ENCODE measurements at places on chromosomes 3 and 15.

DNA sequence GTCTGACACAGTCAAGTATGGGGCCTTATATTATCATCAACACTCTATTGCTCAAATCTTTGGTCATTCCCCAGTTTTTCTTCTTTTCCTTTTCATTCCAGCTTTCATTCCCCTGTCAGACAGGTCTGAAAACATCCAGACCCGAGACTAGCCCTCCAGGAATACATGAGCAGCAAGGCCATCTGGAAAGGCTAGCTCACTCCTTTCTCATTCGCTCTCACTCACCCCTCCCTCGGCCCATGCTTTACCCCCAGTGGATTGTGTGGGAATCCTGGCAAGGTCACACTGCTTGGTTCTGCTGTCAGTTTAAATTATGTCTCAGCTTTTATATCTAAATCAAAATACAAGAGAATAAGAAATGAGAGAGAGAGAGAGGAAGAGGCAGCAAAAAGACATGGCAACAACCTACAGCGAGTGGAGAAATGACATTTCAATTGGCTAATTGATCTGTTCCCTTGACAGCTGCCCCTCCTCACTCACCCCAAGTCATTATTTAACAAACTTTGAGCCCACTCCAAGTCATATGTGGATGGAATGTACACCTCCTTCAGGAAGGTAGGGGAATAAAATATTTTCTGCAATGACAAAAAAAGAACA, 962.2 kb downstream of the TUSC7 start:
- no peak for DNase-seq

DNA sequence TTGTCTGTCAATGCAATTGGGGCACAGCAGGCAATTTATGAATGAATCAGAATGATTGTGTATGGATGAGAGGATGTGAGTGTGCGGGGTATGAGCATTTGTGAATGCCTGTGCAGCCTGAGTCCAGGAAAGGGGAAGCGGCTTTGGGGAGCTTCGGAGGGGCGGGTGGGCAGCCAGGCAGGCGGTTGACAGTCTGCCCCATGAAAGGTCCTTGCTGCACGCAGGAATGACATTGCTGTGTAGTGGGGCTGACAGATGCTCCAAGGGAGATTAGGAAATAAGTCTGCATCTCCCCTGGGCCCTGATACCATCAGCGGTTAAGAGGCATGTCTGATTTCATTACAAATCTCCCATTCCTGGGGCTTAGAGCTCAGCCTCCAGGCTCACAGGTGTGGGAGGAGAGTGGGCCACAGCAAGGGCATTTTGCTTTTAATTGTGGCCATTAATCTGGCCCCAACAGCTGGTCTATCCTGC, 26.4 kb upstream of the TSPAN3 start:
- DNase-seq = no peak

DNA sequence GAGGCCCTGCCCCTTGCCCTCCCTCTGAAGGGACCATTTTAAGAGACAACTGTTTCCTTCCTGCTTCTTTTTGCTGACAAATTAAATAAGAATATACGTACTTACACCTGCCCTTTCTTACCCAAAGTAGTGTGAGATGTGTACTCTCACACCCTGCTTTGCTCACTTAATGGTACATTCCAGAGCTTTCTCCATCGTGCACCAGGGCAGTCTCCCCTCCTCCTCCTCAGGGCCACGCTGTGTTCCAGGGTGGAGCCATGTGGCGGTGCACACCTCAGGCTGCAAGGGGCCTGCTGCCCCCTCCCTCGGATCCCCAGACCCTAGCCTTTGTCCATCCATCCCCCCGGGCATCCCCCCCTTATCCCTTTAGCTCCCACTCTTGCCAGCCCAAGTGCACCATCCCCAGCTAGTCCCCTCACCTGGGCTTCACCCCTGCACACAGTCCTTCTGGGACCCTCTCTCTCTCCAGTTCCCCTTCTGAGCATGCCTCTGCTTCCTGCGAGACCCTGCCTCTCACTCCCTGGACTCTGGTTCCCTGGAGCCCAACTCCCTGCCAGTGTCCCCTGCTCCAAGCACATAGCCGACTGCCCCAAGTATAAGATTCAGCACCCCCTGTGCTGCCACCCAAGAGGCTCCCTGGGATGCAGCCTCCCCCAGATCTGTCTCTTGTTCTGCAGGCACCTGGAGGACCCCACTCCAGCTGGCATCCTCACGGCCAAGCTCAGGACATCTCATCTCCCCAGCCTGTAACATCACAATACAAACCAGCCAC, 89.5 kb upstream of the IQSEC1 start:
- no peak for DNase-seq

GRCh38 chr15:52171386-52171785, 19.8 kb downstream of the GNB5 start:
- DNase-seq = no peak

DNA sequence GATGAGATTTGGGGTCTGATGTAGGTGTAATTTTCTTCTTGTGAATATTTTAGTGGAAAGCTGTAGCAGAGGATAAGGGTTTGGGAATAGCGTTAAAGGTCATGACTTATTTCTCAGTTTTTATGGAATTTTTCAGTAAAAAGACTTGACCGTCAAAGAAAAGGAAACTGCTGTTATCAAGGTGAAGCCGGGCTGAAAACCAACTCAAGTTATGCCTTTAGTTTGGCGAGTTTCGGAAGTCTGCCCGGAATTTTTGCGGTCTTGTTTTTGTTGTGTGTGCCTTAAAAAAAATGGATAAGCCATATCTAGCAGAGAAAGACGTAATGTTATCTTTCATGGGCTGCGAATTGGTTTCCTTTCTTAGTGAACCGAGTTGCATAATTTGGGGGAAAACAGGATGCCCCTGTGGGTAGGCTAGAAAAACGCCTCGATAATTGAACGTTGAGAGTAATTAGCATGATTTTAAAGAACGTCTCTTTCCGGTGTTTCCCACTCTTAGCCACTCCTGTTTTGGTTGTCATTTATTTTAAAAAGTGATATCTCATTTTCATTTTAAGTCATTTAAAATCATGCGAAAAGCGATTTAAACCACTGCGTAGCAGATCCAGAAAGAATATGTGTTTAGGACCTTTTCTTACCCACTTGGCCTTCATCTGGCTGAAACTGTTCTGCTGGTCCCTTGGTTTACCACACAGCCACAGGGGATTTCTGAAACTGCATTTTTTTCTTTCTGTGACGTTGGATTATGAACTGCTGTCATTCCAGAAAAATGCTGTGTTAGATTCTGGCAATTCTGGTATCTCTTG, 1.1 kb downstream of the NFKBIZ start:
- no peak for DNase-seq

- DNase-seq = peak; percentile 70
Measured at GRCh38 chr15:35305946-35306345, 220.9 kb upstream of the NANOGP8 start.

GRCh38 chr3:60757724-60758123, 493.5 kb downstream of the FHIT start:
- no peak for DNase-seq

Data from AG04449 (cell line).